Kidney tubule cell (primary cell): ENCODE measurements at places on chromosomes 6 and 20.

DNA sequence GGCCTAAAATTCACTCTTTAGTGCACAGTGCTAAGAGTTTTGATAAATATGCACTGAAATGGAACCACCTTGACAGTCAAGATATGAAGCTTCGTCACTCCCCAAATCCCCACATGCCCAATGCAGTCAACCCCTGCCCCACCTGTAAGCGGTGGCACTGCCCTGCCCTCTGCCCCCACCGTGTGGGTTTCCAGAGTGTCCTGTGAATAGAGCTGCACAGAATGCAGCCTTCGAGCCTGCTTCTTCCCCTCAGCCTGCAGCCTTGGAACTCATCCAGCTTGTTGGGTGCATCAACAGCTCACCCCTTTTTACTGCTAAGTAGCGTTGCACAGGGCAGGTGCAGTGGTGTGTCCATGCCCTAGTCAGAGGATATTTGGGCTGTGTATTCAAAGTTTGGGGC, 216.3 kb downstream of the SYNDIG1 start:
- no peak for DNase-seq

- DNase-seq, result no peak
Observed at GRCh38 chr6:141986457-141986856, 146.3 kb upstream of the GJE1 start.

- DNase-seq, result no peak
Observed at GRCh38 chr20:49867453-49868215, 47.7 kb downstream of the SPATA2 start.

GRCh38 chr6:158121335-158121734, 46.7 kb downstream of the SERAC1 start:
- no peak for DNase-seq

DNA sequence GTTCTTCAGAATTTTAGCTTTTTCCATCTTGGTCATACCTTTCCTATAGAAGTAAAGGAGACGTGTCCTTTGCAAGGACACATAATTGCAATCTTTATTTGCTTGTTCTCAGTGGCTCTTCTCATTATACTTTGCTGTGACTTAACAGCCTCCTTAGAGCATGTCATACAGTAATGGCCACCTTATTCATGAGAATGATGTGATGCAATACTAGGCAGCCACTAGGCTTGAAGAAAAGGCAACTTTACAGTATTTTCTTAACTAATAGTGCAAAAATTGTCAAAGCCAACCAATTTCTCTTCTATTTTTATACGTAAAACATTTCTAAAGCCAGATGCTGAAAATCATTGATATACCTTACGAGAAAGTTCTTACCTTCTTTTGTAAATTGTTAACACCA, 1296.8 kb upstream of the EYS start:
- DNase-seq, result no peak

GRCh38 chr6:25732468-25733198, 21.9 kb upstream of the SLC17A4 start:
- DNase-seq, result no peak

- no peak for DNase-seq
Observed at GRCh38 chr6:109024368-109024767, 70.3 kb downstream of the SESN1 start.

DNA sequence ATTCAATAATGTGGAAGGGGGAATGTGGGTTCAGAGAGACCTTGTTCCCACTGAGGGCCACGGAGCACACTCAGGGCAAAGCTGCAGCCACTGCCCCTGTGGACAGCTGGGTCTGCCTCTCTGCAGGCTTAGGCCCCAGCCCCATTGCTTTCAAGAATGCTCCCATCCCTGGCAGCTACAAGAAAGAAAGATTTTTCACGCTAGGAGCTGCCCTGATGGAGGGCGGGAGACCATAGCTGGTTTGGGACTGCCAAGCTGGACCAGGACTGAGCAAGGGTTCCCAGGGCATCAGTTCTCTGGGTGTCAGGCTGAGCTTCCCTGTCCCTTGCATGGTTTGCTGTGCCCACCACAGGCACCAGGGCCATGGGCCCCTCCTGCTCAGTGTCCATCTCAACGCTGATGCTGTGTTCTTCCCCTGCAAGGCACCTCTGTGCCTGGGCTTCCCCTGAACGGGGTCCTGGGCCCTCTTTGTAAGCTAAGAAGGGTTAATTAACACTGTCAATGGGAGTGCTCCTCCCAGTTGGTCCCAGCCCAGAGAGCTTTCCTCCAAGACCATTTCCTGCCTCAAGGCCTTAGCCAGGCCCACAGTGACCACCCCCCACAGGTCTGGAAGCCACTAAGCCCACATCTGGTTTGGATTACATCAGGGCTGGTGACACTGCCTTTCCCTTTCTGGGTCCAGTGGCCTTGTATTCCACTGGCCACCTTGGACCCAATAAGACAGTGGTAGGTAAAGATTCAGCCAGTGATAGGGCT, 8.4 kb downstream of the FOXS1 start:
- no peak for DNase-seq
